Colonic mucosa (tissue), 4 donors: ENCODE measurements at places on chromosomes 5 and 9. TPM values are rescaled to one million over a fixed set of nuclear protein-coding genes. Genes with fewer than 3 reads are reported as not detected.

SPINK13 gene
- not detected for total RNA-seq

GRCh38 chr5:168931638-168932345, 352.6 kb upstream of the PANK3 start:
- DNase-seq, result no peak

GRCh38 chr5:31911291-31912265, 262.5 kb downstream of the GOLPH3 start:
- no peak for DNase-seq

DNA sequence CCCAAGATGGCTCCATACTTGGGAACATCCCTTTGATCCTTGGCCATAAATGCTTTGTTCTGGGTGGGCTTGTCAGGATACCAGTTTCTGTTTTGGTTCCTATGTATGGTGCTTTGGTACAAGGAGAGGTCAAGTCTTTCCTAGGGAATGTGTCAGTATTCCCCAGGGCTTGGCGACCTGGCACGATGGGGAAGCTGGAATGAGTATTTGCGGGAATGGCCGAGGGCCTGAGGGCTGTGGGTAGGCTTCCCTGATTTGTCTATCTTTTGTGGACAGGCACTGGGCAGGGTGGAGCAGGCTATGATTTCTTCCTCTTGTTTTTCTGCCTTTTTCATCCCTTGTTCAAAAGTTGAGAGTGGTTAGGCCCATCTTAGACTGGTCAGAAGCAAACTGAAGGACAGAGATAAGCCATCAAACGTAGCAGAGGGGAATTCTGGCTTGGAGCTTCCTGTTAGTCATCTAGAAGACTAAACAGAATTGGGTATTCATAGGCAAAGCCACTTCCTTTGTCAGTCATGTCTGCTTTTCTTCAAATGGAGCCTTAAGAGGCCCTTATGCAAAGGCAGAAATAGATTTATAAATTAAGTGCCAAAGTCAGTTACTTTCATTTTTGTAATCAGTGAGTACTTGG, 13.7 kb downstream of the DOCK2 start:
- DNase-seq, result no peak

GRCh38 chr5:89236900-89237299, 353.9 kb upstream of the MEF2C start:
- DNase-seq, result no peak

NCS1 gene
- total RNA-seq, result 3.8 TPM

PCDHGA2 gene
- 0.50 TPM for total RNA-seq

DNA sequence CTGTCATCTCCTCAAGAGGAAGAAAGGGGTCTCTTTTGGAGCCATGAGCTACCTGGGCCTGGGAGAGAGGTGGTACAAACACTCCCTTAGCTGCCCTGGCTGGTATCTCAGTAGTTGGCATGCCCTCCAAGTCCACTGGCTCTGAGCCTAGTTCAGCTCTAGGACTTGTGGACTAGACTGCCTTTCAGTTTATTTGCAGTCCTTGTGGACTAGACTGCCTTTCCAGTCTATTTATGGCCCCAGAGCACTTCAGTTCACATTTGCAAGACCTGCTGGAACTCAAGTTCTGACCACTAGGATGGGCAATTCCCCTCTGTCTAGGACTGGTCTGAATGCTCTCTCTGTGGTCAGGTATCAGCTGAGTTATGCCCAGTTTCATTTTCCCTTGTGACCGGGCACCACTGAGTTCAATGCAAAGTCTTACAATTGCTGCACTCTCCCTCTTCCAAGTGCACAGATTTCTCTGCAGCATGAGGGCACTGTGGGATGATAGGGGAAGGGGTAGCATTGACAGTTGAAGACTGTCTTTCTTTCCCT, 1019.0 kb downstream of the TAF11L14 start:
- no peak for DNase-seq

DNA sequence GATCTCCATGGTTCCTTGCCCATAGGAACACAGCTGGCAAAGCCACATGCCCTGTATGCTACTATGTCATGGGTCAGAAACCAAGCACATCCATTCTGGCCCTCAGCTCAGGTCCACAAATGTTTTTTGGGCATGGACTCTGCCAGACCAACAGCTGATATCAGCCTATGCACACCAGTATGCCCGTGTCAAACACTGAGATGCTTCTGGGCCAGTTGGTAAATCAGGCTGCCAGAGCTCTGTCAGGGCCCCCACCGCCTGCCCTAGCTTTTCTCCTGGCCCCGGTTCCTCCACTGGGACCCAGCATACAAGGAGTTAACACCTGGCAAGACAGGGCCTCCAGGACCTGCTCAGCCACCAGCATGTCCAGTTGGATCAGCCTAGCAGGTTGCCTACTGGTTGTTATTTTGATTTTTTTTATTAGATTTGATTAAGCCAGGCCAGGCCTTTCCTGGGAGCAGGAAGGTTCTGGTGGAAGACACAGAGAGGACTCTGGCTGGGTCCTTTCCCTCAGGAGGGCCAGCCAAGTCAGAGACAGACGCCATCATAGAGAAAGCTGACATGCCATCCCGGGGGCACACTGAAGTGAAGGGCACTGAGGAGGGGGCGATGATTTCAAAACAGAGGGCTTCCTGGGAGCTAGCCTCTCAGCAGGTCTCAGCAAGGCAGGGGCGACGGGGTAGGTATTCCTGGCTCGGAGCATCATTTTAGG, 65.8 kb downstream of the TSTD2 start:
- DNase-seq, result no peak

DNA sequence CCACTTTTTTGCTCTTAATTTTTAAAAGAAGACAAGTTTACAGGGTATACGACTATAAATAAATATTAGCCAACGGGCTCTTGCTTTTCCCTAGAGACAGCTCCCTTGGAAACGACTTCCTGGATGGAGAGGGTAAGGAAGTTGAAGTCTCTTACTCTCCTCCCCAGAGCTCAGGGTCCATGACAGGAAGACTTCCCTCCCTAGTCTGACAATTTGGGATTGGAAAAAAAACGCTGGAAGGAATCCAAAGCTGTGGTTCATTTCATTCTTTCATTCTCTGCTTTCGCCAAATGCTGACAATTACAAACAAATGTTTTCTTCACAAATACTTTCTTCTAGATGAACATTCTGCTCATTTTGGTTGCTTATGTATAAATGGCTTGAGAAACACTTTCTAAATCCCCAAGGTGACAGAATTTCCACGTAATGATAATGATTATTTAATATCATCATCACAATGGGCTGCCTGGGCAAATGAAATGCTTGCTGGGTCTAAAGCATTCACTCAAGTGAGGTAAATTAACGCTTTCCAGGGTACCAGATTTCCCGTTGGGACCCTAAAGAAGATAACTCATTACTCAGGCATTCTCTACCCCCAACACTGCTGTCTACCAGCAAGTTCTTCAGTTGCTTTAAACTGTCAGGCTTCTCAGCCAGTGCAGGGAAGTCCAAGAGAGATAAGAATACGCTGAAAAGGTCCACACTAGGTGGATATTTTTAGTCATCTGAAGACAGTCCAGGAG, 139.8 kb upstream of the SLC30A5 start:
- DNase-seq, result peak; percentile 20

DNA sequence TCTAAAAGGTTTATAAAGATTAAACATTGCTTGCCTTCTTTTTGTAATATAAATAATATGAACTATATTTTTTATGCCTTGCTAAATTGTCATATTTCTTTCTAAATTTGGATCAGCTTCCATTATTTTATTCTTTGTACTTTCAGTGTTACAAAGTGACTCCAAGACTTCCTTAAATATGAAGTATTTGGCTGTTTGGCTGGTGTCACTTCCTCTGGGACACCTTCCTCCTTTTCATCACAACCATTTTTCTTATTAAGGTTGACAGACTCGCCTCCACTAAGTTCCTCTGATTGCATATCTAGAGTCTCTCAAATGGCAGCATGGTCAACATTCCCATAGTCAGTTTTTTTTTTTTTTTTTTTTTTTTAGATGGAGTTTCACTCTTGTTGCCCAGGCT, 73.8 kb upstream of the SLC1A1 start:
- no peak for DNase-seq

SIMC1 gene
- 23.9 TPM for total RNA-seq

- DNase-seq, result peak; percentile 11
These were observed 172.7 kb downstream of the ROR2 start for GRCh38 chr9:91777292-91777830.

DNA sequence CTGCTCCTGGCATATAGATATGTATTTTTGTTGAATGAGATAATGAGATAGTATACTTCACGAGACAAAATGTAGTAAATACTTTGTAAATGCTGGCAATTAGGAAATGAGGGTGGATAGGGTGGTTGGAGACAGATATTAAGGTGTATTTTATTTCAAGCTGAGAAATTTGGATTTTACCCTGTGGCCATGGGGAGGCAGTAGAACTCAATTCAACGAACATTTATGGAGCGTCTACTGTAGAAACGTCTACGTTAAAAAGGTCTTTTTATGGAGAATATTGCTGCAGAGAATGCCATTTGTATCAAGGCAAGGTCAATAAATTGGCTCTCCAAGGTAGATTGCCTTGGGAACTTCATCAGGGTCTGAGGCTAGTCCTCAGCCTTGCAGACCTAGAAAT, 21.5 kb upstream of the RALGPS1 start:
- DNase-seq, result no peak
